Activated B cell treated with CpG ODN at 0.5 μM for 24 hours (primary cell): ENCODE measurements at places on chromosomes 1 and 21. TPM values are rescaled to one million over a fixed set of nuclear protein-coding genes. Genes with fewer than 3 reads are reported as not detected.

The HSPA6 gene
- 4.0 and 4.5 TPM in 2 replicates for total RNA-seq

- no peak overlapping the region for H3K27ac ChIP-seq
- DNase-seq, result no peak
- H3K4me3 ChIP-seq, result no peak overlapping the region
- peaks cover 7% of the 10 kb centered on the region for H3K27me3 ChIP-seq
These were observed 35.0 kb downstream of the CA6 start for GRCh38 chr1:8980656-8981055.

DNA sequence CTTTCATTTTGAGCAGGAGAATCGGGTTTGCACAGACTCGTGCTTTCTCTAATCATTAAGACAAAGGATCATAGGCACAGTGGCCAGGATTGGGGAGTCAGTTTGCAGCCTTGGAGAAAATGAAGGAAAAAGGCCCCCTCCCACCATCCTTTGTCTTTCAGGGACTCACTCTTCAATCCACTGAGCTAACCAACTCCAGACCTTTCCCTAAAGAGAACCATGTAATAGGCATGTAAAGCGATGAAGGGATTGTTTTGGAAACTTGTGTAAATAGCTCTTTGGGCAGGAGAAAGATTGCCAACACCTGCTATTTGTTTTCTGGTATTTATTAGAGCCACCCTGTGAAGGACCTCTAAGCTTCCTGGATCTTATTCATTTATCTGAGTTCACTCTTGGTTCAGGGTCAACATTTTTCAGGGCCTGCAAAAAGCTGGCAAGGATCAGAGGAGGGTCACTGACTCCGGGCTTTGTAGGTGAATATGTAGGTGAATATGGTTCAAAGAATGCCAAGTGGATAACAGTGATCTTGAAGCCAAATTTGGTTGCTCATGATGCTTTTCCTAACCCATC, 192.6 kb upstream of the FGGY start:
- no peaks in the 10 kb centered on the region for H3K36me3 ChIP-seq
- no peaks in the 10 kb centered on the region for H3K4me1 ChIP-seq
- H3K27ac ChIP-seq, result no peak overlapping the region
- H3K27me3 ChIP-seq, result no peaks in the 10 kb centered on the region

The IVL gene
- total RNA-seq, result not detected in 2 replicates

GRCh38 chr1:119954476-119955422, 58.4 kb upstream of the ADAM30 start:
- H3K27me3 ChIP-seq, result no peaks in the 10 kb centered on the region
- peaks cover 87% of the 10 kb centered on the region for H3K36me3 ChIP-seq
- no peak for DNase-seq

DNA sequence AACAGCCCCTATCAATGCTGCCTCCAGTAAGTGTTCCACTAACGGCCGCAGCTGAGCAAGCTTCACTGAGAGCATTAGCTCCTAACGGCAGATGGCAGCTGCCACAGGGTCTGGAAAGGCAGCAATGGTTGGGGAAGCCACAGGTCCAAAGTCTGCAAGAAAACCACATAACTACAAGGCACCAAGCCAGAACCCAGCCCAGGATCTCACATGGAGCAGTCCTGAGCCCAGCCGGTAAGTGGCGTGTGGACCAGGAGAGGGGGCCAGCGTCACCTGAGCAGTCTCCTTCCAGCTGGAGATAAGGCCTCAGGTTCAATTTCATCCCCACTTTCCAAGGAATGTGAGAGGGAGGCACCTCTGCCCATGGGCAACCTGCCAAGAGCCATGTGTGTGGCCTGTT, 13.2 kb downstream of the SYT2 start:
- no peak overlapping the region for H3K4me3 ChIP-seq
- H3K36me3 ChIP-seq, result no peaks in the 10 kb centered on the region
- peaks cover 47% of the 10 kb centered on the region for H3K27me3 ChIP-seq
- no peak overlapping the region for H3K27ac ChIP-seq
